Mammary epithelial cell (primary cell): ENCODE measurements at places on chromosomes 1 and 21. TPM values are rescaled to one million over a fixed set of nuclear protein-coding genes. Genes with fewer than 3 reads are reported as not detected.

The FBLIM1 gene
- total RNA-seq, result 351 TPM

The EDN2 gene
- 0.45 and 0.56 TPM in 2 replicates for total RNA-seq

The GLIS1 gene
- total RNA-seq, result not detected

The SLC2A5 gene
- under 0.01 TPM for total RNA-seq

The CLEC20A gene
- total RNA-seq, result not detected

The HRNR gene
- total RNA-seq, result not detected in 2 replicates

The FCRLB gene
- 1.1 TPM in 2 replicates for total RNA-seq

GRCh38 chr1:207454046-207454964, at the start of gene CR2:
Gene CR2, plus strand, starts transcription at chr1:207454328. Its CDS starts 91 bp downstream, at chr1:207454419.
- peak; percentile 21 for DNase-seq

GRCh38 chr1:63902844-63903589, 129.2 kb downstream of the ROR1 start:
- no peak for DNase-seq

DNA sequence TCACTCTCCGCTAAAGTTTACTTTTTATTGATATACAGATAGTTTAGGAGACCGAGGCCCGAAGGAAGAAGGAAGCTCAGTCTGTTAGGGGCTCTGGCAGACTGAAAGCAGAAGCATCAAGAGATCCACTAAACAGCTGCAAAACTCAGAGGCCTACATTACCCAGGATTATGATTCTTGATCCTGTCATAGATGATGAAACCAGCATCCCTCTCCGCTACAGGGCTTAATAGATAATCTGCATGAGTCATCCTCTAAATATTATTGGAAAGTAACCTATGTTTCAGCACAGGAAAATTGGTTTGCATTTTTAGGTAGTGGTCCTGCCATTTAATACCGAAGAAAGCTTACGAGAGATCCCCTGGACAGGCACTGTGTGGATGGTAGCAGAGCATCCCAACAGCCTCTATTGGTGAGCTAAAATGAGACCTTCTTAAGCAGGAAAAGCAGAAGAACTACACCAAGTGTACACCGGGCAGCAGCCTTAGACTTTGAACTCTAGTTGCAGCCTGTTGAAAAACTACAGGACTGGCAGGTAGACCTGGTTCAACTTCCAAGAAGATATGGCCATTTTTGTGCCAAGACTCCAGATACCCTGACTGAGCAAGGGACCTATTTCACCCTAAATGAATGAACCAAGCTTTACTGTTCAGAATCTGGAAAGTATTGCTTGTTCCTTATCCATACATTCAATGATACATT, 6.8 kb downstream of the CASQ2 start:
- no peak for DNase-seq

GRCh38 chr1:167538657-167539056, 14.9 kb downstream of the CREG1 start:
- no peak for DNase-seq

DNA sequence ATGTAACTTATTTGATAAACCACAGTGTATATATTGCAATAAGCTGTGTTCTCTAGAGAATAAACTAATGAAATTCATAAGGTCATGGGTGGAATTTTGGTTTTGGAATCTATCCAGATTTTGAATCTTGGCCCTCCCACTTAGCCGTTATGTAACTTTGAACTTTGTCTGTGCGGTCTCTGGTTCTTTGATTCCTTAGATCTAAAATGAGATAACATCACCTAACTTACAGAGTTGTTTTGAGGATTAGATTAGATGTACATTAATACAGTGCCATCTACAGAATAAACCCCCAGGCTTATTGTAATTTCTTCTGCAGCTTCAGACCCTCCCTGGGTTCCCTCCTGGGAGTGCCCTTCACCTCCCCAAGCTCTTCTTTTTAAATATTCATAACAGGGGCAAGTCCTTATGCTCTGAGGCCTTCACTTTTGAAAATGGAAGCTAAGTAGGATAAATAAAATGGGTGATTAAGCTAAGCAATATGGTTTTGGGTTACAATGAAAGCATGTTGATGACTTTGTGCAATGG, 124.3 kb downstream of the ATG4C start:
- DNase-seq, result no peak

DNA sequence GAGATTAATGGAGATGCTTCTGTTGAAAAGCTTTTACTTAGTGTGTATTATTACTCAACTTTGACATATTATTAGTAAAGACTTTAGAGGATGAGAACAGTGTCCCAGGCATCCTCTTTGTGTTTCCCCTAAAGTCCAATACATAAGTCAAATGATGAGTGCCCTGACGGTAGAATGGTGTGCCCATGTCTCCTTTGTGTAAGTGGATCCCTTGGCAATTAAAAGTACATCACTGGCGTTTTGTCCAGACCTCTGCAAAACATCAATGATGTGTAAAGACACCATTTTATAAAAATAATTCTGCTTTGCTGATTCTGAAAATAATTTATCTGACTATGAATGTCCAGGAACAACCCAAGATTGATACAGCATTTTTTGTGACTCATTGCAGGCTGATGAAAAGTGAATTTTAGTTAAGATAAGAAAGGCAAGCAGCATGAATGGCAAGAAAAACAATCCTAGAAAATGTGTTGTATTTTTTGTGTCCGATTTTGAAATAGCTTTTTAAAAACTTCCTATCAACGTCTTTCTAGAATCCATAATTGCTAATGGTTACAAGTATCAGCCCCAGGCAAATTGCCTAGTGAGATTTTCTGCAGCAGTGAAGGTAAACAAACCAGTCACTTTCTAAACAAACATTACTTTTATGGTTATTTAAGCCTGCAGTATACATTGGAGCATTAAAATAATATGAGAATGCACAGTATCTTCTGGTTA, 251.5 kb downstream of the PTPRC start:
- no peak for DNase-seq

DNA sequence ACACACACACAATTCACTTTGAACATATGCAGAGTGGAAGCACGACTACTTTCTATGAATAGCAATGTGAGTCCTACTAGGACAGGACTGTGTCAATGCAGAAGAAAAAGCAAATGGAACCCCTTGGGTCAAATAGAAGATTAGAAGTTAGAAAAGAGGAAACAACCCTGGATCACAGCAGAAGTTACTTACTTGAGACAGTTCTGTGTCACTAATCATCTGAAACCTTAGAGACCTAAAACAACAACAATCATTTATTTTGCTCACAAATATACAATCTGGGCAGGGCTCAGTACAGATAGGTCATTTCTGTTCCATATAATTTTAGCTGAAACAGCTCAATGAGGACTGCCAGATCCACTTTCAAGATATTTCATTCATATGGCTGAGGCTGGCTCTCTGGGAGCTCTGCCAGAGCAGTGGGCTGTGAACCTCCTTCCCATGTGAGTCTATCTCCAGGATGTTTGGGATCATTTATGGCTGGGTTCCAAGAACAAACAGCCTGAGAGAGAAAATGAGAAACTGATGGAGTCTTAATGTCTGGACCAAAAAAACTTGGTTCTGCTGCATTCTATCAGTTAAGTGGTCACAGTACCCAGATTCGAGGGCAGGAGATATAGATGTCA, 42.5 kb upstream of the IL10 start:
- DNase-seq, result no peak

GRCh38 chr1:18413541-18414305, 67.0 kb upstream of the KLHDC7A start:
- no peak for DNase-seq

DNA sequence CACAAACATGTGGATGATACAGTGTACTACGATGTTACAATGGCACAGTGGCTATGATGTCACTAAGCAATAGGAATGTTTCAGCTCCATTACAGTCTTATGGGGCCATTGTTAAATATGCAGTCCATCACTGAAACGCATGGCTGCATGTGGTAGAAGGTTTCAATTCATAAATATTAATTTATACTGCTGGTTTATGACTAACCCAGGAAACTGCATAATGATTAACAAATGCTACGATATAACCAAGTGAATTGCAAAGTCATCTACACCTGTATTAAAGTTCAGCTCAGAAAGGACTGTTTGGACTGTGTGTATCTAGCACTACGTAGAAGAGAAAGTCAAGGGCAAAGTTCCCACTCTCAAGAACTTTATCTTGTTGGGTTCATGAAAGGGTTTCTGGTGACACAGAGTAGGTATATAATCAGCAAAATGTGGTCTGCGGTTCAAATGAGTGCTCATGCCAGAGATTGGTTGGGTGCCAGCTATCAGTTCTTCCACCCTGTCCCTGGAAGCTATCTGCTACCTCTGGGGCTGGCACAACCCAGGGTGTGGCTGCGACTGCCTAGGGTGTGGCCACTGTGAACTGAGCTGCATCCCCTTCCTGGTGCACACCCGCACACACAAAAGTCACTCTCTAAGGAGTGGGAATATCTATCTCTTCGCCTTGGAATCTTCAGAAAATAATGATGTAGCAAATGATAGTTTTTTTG, 14.8 kb downstream of the MGST3 start:
- DNase-seq, result no peak
